Stimulated activated naive CD8-positive, alpha-beta T cell treated with anti-CD3 and anti-CD28 coated beads, Interleukin-15, Interleukin-2, amounts not matched to agents 100 U/mL and 50 U/mL, for 24 hours (primary cell): ENCODE measurements at places on chromosomes 13 and 19.

- DNase-seq = no peak
Observed at GRCh38 chr13:96542986-96543385, 451.3 kb downstream of the OXGR1 start.

DNA sequence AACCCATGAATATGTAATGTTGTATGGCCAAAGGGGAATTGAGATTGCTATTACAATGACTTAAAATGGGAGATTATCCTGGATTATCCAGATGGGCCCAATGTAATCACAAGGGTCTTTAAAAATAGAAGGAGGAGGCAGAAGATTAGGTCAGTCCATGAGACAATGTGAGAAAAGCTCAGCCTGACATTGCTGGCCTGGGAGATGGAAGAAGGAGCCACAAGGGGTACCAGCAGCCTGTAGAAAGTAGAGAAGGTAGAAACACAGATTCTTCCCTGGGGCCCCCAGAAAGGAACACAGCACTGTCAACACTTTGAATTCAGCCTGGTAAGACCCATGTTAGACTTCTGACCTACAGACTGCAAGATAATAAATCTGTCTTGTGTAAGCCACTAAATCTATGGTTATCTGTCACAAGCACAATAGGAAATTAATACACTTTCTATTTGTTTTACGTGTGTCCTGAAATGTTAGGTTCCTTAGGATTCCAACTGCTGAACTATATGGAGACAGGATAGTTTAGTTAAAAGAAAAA, 132.9 kb upstream of the SERP2 start:
- no peak for DNase-seq

GRCh38 chr19:3431760-3432397, 48.4 kb downstream of the SMIM24 start:
- no peak for DNase-seq

- no peak for DNase-seq
Observed at GRCh38 chr13:30551189-30551588, 66.5 kb upstream of the USPL1 start.

- peak; percentile 85 for DNase-seq
Observed at GRCh38 chr19:1104311-1105007, 665 bp downstream of the GPX4 start.

GRCh38 chr13:45335397-45336024, 5.5 kb downstream of the TPT1 start:
- DNase-seq = no peak

GRCh38 chr13:85236413-85236812, 562.8 kb downstream of the SLITRK6 start:
- DNase-seq = no peak

GRCh38 chr13:34124666-34125306, 306.8 kb downstream of the RFC3 start:
- no peak for DNase-seq

GRCh38 chr13:42899266-42899665, 92.8 kb downstream of the EPSTI1 start:
- DNase-seq = no peak

DNA sequence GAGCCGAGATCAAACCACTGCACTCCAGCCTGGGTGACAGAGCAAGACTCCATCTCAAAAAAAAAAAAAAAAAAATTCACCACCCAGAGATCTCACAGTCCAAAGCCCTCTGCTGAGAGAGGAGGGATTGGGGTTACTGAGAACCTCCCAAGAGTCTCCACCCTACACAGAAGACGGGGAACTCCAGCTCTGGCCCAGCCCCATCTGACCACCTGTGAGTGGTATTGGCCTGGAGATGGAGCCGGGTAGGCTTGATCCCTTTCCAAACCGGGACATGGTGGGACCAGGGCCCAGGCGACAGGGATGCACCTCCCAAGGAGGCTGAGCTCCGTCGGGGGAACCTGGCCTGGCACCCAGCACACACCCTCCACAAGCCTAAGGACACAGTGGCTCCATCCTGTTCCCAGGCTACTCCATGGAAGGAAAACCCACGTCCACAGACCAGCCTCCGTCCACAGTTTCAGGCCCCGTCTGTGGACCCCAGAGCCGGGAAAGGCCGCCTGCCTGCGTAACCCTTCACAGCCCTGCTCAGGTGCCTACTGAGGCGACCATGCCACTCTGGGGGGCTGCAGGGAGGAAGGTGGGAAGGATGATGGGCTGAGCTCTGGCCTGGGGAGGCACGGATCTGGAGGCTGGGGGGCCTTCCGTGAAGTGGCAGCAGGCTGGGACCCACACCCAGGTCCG, 1.8 kb downstream of the TMEM259 start:
- DNase-seq = no peak

DNA sequence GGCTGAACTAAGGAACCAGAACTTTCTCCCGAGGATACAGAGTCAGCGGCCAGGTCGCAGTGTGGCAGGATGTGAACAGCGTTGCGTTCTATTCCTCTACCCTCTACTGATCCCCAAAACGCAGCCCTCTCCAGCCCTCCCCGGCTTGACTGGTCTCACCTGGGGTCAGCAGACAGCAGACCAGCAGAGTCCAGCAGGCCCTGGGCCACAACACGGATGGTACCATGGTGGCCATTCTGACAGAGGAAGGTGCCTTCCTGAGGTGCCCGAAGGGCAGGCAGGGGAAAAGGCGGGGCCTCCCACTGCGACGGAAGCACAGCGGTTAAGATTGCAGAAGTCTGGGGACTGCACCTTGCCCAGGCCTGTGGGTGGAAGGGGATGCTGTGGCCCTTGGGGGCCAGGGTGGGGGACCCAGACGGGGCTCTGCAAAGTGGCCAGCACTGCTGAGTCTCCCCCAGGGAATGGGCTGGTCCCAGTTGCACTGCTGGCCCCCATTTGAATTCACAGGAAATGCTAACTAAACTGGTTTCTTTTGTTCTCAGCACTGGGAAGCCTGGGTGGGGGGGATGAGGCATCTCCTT, at the start of gene ICAM3:
ICAM3 (minus strand) TSS at position 245 of the 581 bp plus-strand sequence; CDS start at position 235, 10 bp downstream.
- peak; percentile 83 for DNase-seq

GRCh38 chr19:55698256-55698655, 23.2 kb downstream of the EPN1 start:
- DNase-seq = no peak

DNA sequence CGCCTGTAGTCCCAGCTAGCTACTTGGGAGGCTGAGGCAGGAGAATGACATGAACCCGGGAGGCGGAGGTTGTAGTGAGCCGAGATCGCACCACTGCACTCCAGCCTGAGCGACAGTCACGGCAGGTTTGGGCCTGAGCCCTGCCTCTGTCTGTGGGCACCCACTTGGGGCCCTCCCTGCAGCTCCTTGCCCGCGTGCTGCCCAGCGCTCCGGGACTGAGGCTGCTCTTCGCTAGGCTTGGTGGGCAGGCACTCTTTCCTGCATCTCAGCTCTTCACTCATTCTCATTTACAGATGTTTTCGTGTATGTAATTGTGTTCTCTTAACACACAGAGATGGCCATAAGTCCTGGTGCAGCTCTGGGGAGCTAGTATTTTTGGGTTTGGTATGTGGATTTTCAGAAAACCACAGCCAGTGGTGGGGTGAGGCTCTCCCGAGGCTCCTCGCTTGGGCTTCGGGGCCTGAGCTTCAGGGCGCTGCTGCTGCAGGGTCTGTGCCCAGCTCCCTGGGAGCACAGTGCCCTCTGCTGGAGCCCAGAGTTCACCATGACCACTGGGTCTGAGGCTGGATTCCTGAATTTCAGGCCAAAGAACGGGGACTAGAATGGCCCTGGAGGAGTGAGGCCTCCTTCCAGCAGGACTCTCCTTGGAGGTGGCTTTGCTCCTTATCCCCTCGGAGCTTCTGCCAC, 15.2 kb downstream of the UPF1 start:
- peak; percentile 79 for DNase-seq

DNA sequence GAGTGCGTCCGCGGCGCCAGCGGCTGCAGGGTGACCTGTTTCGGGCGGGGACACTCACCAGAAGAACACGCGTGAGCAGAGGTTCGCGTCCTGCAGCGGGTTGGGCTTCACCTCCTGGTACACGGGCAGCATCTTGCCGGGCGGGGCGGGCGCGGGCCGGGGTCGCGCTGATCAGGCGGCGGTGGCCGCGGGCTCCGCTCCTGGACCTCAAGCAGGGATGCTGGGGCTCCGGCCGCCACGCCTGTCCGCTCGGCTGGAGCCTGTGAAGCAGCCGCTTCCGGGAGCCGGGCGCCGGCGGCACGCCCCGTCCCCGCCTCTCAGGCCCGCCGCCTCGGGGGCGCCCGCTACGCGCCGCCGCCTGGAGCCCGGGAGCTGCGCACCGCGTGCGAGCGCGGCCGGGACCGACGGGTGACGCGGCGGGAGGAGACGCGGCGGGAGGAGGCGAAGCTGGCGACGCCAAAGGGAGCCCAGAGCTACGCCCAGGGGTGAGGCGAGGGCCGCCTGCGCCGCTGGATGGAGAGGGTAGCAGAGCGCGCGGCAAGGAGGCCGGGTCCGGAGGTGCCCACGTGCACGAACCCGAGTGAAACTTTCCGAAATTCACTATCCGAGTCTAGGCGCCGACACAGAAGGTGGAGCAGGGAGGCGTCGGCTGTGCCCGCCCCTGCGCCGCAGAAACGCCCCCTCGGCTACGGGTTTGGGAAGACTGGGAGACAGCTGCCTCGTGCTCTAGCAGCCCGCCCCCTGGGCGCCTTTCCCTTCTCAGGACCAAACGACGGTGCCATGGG, at the start of gene ABCC4:
ABCC4 (minus strand) TSS at position 269 of the 785 bp plus-strand sequence; CDS start at position 132, 137 bp downstream.
- DNase-seq = peak; percentile 73

DNA sequence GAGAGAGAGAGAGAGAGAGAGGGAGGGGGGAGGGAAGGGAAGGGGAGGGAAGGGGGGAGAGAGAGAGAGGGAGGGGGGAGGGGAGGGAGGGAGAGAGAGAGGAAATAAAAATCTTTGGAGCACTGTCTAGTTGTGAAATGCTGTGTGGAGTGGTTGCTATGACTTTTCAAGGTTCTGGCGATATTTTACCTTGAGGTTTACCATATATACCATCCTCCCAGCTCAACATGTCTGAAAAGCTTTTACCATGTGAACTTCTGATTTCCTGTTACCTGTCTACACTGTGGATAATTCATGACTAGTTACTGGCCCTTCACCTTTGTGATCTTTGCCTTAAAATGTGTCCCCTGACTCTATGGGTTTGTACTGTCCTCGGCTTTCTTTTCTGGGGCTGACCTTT, 38.2 kb downstream of the SERP2 start:
- no peak for DNase-seq

- no peak for DNase-seq
Observed at GRCh38 chr13:68078874-68079273, 848.7 kb upstream of the PCDH9 start.

- DNase-seq = no peak
Observed at GRCh38 chr13:30608364-30608763, 9.4 kb upstream of the USPL1 start.

- no peak for DNase-seq
Observed at GRCh38 chr13:43838909-43839308, 40.6 kb downstream of the CCDC122 start.

DNA sequence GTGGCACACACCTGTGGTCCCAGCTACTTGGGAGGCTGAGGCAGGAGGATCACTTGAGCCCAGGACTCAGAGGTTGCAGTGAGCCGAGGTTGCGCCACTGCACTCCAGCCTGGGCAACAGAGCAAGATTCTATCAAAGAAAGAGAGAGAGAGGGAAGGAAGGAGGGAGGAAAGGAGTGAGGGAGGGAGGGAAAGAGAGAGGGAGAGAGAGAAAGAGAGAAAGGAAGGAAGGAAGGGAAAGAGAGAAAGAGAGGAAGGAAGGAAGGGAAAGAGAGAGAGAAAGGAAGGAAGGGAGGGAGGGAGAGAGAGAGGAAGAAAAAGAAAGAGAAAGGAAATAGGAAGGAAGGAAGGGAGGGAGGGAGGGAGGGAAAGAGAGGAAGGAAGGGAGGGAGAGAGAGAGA, 12.4 kb downstream of the NRTN start:
- DNase-seq = no peak

GRCh38 chr19:50944795-50945194, 8.0 kb downstream of the KLK5 start:
- no peak for DNase-seq

GRCh38 chr19:5953030-5953589, 24.8 kb downstream of the RANBP3 start:
- no peak for DNase-seq

DNA sequence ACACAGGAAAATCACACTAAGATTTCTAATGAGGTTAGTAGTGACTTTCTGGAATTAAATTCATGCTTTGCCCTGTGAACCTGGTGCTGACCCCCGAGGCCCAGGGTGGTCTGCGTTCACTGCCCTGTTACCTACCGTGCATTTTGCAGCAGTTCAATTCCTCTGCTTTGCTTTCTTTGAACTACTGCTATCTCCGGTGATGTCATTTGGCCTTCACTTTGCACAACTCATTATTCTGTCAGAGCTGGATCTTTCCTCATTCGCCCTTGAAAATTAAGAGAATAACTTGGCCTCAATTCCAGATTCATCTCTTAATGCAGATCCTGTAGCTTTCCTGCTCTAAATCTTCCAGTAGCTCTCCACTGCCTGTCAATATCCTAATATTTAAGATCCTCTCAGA, 8.8 kb upstream of the LRRC63 start:
- no peak for DNase-seq

GRCh38 chr13:49517461-49517860, 21.7 kb downstream of the PHF11 start:
- no peak for DNase-seq

DNA sequence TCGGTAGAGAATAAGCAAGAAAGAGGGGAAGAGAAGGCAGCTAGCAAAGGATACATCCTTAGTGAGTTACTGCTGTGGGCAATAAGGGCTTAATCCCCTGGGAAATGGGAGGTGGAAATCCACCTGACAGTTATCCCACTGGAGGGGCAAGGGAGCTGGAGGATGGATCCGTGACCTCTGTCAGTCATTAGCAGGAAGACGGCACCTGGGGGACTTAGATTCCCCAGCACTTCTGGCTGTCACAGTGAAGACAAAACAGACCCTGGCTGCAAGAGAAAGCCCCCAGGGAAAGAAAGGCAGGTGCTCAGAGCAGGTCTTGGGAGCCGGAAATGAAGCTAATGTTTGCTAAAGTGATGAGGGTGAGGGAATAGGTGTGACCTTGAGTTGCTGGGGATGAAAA, 70.4 kb upstream of the MRI1 start:
- DNase-seq = no peak
